Peyer's patch (tissue), 4 donors: ENCODE measurements at places on chromosomes 5 and 9.

DNA sequence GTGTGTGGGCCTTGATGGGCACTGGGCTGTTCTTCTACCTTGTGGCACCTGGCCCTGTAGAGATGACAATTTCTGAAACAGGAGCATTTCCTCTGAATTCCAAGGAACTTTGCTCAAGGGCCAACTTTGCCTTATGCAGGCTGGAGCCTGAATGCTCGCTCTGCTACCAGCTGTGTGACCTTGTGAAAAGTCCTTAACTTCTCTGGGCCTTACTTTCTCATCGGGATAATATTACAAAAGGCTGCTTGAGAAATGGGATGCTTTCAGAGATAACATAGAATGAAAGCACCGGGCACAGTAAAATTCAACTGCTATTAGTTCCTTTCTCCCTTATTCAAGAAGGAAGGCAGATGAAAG lies 58.8 kb downstream of the GADD45G start:
- DNase-seq, result no peak
- no peak overlapping the region for H3K4me3 ChIP-seq
- H3K36me3 ChIP-seq, result no peaks in the 10 kb centered on the region
- no peak overlapping the region for H3K27ac ChIP-seq

GRCh38 chr5:160480652-160481051 lies 59.0 kb downstream of the PTTG1 start:
- no peak overlapping the region for H3K4me3 ChIP-seq
- no peaks in the 10 kb centered on the region for H3K27me3 ChIP-seq
- no peak for DNase-seq

- H3K36me3 ChIP-seq, result no peaks in the 10 kb centered on the region
- H3K4me3 ChIP-seq, result no peak overlapping the region
- no peak for DNase-seq
- H3K27me3 ChIP-seq, result no peaks in the 10 kb centered on the region
- no peak overlapping the region for H3K27ac ChIP-seq
- no peaks in the 10 kb centered on the region for H3K4me1 ChIP-seq
These were observed 54.4 kb upstream of the TRAF1 start for GRCh38 chr9:120980951-120981350.

- H3K27me3 ChIP-seq, result no peaks in the 10 kb centered on the region
- H3K4me1 ChIP-seq, result no peaks in the 10 kb centered on the region
- no peak for DNase-seq
- no peaks in the 10 kb centered on the region for H3K36me3 ChIP-seq
These were observed 133.9 kb upstream of the SPEF2 start for GRCh38 chr5:35483780-35484179.

DNA sequence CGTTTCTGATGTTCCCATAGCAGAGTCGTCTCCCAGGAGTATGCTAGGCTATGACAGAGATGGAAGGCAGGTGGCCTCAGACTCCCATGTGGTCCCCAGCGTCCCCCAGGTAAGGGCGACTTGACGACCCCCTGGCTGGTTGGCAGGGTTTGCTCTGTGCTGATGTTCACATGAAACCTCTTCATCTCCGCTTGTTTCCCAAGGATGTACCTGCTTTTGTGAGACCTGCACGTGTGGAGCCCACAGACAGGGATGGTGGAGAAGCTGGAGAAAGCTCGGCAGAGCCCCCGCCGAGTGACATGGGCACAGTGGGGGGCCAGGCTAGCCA lies 108.3 kb downstream of the WNK2 start:
- no peaks in the 10 kb centered on the region for H3K27me3 ChIP-seq
- no peak overlapping the region for H3K27ac ChIP-seq
- H3K4me3 ChIP-seq, result no peak overlapping the region
- peaks cover 16% of the 10 kb centered on the region for H3K36me3 ChIP-seq
- no peak for DNase-seq
